NCI-H1436 treated with DMSO at 0.1 percent for 48 hours (cell line): ENCODE measurements at places on chromosomes 1 and 21.

DNA sequence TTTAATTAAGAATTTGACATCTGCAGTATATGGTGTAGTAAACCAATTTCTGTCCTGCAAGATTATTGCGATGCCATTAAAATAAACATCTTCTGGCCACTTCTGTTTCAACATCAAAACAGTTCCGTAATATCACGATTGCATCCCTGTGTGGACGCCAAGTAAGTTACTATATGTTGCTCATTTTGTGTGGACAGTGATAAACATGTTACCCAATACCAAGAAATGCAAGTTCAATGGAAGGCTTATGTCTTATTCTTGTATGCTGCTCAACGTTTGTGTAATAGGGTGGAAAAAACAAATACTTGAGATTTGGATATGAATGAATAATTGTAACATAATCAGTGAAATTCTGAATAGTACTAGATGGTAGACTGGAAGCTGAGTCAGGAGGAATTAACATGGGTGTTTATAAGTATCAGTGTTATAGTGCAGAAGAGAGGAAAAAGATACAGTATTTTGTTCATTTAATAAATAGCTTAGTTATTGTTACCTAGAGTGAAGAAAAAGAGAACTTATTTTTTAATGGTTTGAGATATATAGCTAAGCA lies 15.2 kb downstream of the TTC3 start:
- DNase-seq = no peak

DNA sequence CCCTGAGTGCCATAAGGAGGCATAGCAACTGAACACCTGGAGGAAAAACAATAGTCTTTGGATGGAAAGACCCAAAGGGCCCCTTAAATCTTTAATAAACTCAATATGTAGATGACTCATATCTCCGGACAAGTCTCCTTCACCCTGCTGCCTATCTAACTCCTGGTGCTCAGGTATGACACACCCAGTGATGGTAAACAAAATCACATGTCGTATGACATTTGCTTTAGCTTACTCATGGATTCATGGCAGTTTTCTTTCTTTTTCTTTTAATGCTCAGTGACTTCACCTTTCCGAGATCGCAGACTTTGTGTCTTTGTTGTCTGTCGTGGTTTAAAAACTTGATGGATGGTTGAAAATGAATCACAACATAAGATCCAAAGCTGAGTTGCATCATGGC lies 208.5 kb upstream of the PROX1 start:
- DNase-seq = no peak

GRCh38 chr1:234976861-234977680 lies 151.6 kb downstream of the TOMM20 start:
- DNase-seq = no peak

DNA sequence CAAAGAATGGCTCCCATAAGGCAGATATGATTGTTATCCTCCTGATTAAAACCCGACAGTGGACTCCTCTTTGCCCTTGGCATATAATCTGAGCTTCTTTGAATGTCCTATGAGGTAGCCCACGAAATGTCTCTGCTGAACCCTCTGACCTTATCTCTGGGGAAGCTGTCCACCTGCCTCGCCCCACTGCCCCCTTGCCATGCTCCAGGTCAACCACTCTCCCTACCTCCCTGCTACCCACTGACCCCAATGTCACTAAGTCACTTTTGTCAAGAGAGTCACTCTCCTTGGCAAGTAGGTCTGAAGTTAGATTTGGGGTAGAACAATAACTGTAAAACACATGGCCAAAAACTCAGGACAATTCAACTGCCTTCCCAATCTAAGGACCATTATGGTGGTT lies 54.5 kb downstream of the UTP25 start:
- DNase-seq = no peak

GRCh38 chr1:84721152-84721551 lies 30.9 kb upstream of the SSX2IP start:
- DNase-seq = no peak

- DNase-seq = peak; percentile 18
Observed at GRCh38 chr1:228860911-228861831, 125.9 kb downstream of the RHOU start.

- DNase-seq = no peak
Observed at GRCh38 chr1:209786146-209786545, 1.8 kb upstream of the C1orf74 start.

DNA sequence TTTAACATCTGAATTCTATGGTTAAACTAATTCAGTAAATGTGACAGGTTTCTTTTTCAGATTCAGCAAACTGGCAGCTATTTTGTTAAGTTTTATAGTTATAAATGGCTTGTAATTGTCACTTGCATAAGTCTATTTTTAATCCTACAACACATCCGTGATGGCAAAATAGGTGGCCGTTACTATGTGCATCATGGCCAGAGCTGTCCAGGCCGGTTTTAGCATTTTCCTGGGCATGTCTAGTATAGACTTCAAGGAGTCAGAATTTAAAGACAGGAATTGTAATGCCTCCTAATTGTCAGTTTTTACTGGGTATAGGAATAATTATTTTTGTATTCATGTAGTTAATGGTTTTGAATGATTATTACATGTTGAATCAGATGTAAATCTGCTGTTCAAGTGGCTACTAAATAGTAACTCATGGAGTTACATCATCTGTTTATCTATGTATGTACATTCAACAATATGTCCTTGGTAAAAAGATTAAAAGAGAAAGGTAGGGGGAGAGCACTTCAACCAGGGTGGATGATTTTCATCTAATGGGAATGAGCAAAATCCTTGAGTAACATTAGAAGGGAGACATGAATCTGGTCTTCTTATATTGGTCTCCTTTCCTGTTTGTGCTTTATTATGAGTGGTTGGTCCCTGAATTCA lies 3.2 kb upstream of the B3GALT2 start:
- no peak for DNase-seq

- DNase-seq = no peak
Observed at GRCh38 chr1:6614019-6614928, 743 bp downstream of the PHF13 start.

DNA sequence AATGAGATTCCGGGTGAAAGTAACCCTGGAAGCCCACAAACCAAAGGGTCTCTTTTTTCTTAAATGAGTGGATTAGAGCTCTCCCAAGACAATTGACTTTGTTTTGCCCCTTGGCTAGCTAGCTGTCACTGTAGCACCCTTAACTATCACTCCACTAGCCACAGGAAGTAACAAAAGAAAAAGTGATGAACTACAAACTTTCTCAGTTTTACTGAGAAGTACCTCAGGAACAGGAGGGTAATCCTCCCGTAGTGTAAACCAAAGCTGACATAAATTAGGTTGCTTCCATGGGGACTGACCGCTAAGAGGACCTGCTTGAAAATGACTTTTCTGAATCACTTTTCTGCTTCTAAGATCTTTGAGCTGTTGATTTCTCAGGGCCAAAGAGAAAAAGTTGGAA lies 240.1 kb downstream of the BARHL2 start:
- no peak for DNase-seq

GRCh38 chr1:36656271-36656670 lies 173.6 kb upstream of the CSF3R start:
- no peak for DNase-seq

DNA sequence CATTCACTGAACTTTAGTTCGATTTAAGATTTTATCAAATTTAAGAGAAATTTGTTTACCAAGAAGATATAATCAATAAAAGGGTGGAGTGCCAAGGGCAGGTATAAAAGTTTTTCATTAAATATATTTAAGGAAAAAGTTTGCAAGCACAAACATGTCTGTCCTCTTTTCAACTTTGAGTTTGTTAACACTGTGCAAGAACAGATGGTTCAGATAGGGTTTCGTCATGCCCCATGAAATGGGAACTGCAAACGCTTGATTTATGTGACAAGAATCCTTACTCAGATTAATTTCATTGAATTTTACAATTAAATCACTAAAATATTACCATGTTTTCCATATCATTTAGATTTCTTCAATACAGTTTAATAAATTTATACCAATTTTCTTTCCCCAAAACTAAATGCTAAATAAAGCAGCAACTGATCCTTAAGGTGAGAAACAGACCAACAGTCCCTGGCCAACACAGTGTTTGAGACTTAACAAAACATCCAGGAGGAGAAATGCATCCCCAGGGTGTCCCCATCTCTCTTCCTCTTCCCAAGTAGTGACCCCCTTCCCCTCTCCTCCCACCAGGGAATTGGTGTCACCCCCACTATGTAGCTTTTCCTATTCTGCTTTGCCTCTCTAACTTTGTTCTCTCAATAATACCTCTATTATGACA lies 292.9 kb downstream of the LTN1 start:
- DNase-seq = no peak

DNA sequence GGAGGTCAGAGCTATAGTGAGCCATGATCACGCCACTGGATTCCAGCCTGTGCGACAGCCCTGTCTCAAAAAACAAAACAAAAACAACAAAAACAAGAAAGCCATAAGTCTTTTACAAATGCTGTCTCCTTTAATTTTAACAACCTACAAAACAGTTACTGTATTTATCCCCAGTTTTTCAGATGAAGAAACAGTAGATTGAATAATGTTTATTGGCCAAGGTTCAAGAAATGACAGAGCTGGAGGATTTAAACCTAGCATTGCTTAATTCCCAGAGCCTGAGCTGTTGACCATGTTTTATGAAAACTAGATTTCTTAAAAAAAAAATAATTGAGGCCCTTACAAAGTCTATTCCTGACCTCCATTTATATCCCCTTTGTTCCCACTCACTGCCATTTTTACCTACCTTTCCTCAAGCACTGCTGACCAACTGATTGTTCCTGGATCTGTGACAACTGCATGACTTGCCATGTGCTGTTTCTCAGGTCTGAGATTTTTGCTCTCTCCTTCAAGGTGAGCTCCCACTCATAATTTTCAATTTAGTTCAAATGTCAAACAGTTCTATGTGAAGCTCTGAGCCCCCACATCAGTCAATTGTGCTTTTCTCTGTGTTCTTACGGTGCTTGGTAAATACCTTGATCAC lies 140.8 kb downstream of the CHRM3 start:
- DNase-seq = no peak

- no peak for DNase-seq
Observed at GRCh38 chr1:156910309-156910782, 10.1 kb upstream of the LRRC71 start.

DNA sequence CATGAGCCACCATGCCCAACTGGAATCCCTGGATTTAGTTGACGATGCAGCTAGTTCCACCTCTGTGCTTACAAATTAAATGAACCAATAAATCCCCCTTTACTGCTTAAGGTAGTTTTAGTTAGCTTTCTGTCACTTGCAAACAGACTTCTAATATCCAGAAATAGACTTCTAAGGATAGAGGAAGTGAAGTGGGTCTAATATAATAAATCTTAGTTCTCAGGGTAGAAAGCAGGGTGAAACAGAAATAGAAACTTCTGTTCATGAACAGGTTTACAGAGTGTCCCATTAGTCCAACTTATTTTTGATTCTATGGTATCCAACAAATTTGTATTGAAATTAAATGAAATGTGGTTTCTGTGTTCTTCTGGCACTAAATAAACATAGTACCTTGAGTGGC lies 20.1 kb downstream of the BCAS2 start:
- no peak for DNase-seq

- DNase-seq = no peak
Observed at GRCh38 chr1:192489047-192489446, 86.5 kb upstream of the RGS1 start.

- no peak for DNase-seq
Observed at GRCh38 chr1:108504447-108504846, 54.3 kb downstream of the NBPF6 start.

- DNase-seq = no peak
Observed at GRCh38 chr1:221871056-221871455, 129.2 kb upstream of the DUSP10 start.

GRCh38 chr1:221723018-221723847 lies 18.7 kb downstream of the DUSP10 start:
- DNase-seq = no peak

- DNase-seq = no peak
Observed at GRCh38 chr1:229434005-229434640, at the start of gene ACTA1. TSS of gene ACTA1 (minus strand) at chr1:229434094. CDS start at chr1:229433115, 979 bp downstream.

- DNase-seq = no peak
Observed at GRCh38 chr1:19220991-19221390, 10.9 kb upstream of the UBR4 start.

- DNase-seq = no peak
Observed at GRCh38 chr1:193368302-193368701, 181.9 kb upstream of the B3GALT2 start.

DNA sequence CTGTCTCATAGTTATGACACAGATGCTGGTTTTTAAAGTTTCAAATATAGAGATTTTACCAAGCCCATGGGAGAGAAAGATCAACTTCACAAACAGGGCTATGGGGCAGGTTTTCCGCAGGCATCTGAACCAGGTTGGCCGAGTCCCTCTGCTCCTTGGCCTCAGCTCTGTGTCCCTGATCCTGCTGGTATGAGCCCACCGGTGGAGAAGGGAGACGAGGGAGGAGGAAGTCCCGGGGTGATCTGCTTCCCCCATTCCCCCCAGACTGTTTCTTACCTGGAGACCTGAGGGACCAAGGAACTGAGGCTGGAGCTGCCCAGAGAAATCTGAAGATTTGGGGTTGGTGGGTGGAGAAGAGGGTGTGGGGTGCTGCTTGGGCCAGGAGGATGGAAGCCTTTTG lies 28.9 kb upstream of the BTG2 start:
- DNase-seq = no peak

GRCh38 chr21:42559326-42559725 lies 45.7 kb downstream of the SLC37A1 start:
- DNase-seq = no peak

DNA sequence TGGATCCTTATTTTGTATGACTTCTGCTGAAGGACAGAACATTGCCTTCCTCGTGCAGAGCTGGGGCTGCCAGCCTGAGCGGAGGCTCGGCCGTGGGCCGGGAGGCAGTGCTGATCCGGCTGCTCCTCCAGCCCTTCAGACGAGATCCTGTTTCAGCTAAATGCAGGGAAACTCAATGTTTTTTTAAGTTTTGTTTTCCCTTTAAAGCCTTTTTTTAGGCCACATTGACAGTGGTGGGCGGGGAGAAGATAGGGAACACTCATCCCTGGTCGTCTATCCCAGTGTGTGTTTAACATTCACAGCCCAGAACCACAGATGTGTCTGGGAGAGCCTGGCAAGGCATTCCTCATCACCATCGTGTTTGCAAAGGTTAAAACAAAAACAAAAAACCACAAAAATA lies 27.5 kb upstream of the KDM4A start:
- no peak for DNase-seq

DNA sequence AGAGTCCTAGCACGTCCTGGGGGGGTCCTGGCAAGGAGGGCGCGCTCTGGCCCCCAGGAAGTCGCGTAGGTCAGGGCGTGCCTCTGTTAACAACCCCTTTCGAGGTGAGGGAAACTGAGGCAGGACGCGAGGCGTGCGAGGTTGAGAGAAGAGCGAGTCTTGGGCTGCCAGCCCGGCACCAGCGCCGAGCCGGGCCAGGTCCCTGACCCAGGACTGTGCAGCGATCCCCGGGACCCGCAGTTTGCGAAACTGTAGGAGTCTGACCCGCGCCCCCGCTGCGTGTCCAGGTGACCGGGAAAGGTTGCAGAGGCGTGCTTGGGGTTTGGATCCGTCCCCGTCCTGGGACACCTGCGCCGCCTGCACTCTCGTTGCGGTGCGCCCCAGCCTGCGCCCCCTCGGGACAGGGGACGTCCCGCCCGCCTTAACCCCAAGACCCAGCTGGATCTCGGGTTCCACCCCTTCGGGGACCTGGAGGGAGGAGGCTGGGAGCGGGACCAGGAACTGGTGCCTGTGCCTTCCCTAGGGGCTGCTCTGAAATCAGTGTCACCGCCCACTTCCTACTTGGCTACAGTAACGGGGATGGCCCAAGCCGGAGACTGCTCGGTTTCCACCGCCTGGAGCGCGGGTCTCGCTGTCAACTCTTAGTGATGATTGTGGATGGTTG lies 493 bp downstream of the DISC1 start:
- DNase-seq = peak; percentile 20

GRCh38 chr1:34787461-34788420 lies 5.1 kb upstream of the GJA4 start:
- DNase-seq = no peak

- no peak for DNase-seq
Observed at GRCh38 chr1:218827486-218827885, 346.2 kb upstream of the LYPLAL1 start.
